ENCODE measurements at places on chromosomes 11 and 22.

DNA sequence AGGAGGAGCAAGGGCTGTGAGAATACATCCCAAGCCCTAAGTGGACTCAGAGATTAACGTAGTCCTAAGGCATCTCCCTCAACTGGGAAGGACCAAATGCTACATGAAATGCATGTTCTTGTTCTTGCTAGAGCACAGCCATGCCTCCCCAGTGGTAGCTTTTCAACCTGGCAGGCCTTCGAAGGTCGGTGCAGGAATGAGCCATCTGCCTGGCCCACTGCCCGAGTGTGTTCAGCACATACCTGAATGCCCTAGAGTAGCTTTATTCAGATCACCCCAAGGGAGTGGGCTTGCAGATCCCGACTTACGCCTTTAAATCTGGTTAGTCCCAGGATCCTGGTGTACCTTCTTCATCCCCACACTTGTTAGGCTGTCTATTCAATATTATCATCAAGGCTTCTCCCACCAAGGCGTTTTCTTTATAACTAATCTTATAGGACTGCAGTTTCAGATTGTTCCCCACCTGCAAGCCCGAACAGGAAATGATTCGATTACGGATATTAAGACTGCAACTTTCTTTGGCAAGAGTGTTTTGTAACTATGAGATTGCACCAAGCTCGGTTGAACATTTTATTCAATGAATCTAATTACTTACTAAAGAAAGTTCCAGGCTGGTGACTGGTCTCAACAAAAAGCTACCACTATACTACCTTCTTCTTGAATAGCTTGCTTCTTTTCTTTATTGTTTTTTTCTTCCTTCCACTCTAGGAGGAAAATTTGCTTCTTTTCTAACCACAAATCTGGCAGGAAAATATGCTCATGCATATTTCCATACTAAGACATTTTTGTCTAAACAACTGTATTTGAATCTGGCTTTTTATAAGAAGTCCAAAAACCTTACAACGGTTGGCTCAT lies 115.6 kb downstream of the SGSM3 start:
- DNase-seq = no peak

DNA sequence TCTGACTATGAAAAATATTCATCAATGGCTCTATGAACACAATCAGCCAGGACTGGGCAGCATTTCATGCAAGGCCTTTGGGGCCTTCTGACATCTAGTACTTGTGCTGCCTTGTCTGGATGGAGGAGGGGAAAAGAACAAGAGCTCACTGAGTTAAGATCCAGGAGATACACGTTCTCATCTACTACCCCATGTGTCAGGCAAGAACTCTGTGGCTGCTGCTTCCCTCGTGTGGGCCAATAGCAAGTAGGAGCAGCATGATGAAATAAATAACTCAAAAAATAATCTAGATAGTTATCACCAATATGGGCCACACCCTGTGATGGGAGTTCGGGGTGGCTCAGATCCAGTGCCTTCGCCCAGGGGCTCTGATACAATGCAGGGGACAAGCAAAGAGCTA lies 7.3 kb downstream of the KCNE3 start:
- DNase-seq = no peak

DNA sequence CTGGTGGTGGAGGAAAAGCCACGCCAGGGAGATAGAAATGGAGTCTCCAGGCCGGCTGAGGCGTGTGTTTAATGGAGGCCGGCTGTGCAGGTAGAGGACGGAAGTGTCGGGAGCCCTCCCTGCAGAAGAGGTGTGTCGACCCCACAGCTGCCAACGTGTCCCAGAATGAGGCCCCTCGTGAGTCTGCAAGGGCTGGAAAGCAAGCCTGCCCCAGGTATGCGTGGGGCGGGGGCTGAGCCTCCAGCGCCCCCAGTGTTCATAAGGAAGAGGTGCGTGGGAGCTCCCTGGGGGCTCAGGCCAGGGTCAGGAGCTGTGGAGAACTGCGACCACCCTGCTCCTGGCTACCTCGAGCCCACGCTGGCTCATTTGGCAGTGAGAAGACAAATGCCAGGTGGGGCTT lies 38.0 kb upstream of the JAM3 start:
- DNase-seq = no peak

DNA sequence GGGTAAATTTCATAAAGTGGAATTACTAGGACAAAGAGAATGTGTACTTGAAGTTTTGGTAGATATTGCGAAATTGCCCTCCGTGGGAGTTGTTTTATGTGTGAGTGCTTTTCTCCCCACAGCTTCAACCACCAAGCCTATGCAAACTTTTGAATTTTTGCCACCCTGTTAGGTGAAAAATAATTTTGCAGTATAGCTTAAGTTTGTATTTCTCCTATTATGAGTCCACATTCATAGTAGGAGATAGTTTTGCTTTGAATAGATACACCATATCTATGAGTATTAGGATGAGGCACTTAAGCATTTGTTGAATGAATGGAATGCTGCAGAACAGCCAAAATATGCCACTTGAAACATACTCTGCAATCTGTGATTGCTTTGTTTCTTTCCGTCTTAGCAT lies 43.6 kb downstream of the UVRAG start:
- no peak for DNase-seq

- no peak for DNase-seq
These were observed 12.3 kb downstream of the ATM start for GRCh38 chr11:108235192-108235591.

GRCh38 chr22:17797721-17798559 lies 23.7 kb upstream of the BID start:
- DNase-seq = no peak

GRCh38 chr11:125359130-125359529 lies 136.9 kb downstream of the FEZ1 start:
- DNase-seq = no peak

GRCh38 chr11:111676878-111677585 lies 74.8 kb downstream of the SIK2 start:
- no peak for DNase-seq

DNA sequence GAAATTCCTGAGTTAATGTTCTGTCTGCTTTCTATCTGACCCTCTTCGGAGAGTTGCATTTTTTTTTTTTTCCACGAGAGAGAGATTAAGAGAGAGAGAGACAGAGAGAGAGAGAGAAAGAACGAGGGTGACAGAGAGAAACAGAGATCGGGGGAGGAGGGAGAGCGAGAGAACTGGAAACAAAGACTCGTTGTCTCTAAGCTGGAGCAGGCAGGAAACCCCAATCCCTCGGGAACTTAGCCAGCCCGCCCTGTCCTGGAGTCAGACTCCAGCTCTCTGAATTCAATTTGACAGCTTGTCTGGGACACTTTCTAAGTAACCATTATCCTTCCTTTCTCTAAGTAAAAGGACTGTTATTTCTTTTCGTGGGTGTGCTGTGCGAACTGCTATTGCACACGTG lies 76.9 kb downstream of the KCNJ1 start:
- no peak for DNase-seq

- no peak for DNase-seq
These were observed 133.4 kb downstream of the CCDC34 start for GRCh38 chr11:27229511-27230191.

DNA sequence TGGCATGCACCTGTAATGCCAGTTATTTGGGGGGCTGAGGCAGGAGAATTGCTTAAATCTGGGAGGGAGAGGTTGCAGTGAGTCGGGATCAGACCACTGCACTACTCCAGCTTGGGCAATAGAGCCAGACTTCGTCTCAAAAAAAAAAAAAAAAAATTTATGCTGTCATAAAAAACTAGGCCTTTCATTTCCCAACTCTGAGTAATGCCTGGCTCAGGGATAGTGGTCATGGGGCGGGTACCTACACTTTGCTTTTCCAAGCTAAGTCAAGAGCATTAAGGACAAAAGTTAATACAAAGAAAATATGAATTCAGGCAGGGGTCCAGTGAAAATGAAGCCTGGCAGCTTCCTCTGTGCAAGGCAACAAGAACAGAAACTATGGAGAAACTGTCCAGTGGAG lies 16.3 kb downstream of the CPSF7 start:
- DNase-seq = no peak

- DNase-seq = no peak
These were observed 20.0 kb upstream of the ZBTB16 start for GRCh38 chr11:114039551-114039950.

- no peak for DNase-seq
These were observed 822 bp downstream of the MARK2 start for GRCh38 chr11:63839508-63840355.

DNA sequence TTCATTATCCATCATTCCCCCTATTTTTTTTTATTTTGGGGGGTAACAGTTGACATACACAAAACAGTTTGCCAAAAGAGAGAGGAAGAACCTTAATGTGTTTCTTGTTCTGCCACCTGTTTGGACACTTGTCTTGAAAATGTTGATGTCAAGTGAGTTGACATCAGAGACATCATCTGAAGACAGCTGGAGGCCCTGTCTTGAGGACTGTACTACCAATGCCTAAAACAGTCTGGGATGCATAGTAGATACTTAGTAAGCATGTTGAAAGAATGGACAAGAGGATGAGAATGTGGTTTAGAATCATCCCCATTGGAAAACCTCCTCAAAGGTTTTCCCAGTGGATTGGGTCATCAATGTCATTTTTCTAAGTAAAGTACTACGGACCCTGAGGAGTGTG lies 2.4 kb upstream of the ARHGEF12 start:
- no peak for DNase-seq

GRCh38 chr22:22425783-22426624 lies 82.5 kb downstream of the ZNF280B start:
- no peak for DNase-seq

GRCh38 chr22:20663137-20663828 lies 110.6 kb upstream of the SERPIND1 start:
- no peak for DNase-seq

GRCh38 chr11:57773026-57773598 lies 11.5 kb downstream of the CTNND1 start:
- no peak for DNase-seq

- DNase-seq = no peak
These were observed 9.1 kb downstream of the POLD4 start for GRCh38 chr11:67344264-67344663.

- DNase-seq = no peak
These were observed 57.3 kb downstream of the TP53I11 start for GRCh38 chr11:44893308-44893822.

- no peak for DNase-seq
These were observed at the start of gene RAB3IL1 for GRCh38 chr11:61917334-61918109. RAB3IL1 (minus strand) TSS chr11:61917566; CDS start chr11:61917367, 199 bp downstream.

DNA sequence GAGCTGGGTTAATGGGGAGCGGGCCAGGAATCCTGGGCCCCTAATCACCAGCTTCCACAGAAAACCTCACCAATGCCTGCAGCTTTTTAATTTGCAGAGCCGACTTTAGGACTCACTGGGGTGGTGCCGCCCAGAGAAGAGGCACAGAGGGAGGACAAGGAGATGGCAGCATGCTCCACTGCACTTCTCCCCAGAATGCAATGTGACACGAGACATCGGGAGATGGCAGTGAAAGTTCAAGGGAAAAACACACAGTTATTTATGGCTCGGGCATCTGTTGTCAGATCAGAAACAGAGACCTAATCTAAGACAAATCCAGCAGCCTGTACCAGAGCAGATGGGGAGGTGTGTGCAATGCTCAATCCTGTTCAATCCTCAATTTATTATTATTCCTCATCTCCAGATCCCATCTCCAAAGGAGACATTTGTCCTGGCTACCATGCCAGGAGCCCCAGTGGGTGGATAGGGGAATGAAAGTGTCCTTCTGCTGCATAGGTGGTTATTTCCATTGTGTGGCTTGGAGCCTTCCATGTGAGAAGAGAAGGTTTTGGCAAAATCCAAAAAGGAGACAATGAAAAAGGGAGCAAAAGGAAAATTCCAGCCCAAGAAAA lies 250.0 kb downstream of the NXPE2 start:
- no peak for DNase-seq

DNA sequence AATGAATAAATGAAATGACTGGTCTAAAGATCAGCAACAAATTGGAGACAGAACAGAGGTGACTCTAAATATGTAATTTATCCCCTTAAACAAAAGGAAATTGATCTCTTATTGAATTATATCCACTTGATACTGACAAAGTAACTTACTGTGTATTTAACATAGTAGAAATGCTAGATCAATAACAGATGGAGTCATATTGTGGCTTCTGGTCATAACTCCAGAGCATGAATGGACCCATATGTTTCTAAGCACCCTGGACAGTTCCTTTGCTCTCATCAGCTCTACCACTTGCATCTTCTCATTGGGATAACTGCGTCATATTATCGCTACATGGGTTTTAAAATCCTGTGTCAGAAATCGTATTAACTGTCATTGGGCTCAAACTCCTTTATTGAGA lies 222.3 kb downstream of the ETS1 start:
- DNase-seq = no peak

- no peak for DNase-seq
These were observed 55.8 kb downstream of the NECTIN1 start for GRCh38 chr11:119673052-119673758.

DNA sequence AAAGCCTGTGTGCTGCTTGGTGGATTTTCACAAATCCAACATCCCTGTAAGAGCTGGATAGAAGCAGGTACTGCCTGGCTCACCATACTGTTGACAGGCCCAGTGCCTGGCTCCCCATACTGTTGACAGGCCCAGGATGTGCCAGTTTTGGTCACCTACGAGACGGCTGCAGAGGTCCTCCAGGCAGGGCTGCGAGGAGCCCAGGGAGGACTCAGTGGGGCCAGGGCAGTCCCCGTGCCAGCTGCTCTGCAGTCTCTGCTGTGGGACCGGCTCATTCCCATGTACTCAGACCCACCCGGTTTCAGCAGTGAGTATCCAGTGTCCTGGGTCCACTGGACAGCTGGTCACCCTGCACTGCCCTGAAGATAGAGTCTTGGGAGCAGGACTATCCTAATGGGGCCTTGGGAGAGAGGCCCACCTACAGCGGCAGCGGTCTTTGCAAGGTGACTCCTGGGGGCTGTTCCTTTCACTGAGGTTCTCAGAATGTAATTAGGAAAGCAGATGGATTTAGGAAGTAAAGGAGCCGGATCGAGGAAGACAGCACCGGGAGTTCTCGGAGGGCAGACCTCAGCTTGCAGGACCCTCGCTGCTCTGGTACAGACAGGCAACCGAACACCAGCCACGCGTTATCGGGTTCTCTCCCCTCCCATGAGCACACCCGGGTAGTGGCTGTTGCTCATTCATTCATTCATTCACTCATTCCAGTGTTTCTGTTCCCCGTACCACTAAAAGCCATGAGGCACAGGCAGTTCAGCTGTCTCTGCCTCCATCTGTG lies 106.1 kb downstream of the CTTN start:
- no peak for DNase-seq

GRCh38 chr11:121767433-121767832 lies 314.7 kb upstream of the SORL1-AS1 start:
- DNase-seq = no peak

DNA sequence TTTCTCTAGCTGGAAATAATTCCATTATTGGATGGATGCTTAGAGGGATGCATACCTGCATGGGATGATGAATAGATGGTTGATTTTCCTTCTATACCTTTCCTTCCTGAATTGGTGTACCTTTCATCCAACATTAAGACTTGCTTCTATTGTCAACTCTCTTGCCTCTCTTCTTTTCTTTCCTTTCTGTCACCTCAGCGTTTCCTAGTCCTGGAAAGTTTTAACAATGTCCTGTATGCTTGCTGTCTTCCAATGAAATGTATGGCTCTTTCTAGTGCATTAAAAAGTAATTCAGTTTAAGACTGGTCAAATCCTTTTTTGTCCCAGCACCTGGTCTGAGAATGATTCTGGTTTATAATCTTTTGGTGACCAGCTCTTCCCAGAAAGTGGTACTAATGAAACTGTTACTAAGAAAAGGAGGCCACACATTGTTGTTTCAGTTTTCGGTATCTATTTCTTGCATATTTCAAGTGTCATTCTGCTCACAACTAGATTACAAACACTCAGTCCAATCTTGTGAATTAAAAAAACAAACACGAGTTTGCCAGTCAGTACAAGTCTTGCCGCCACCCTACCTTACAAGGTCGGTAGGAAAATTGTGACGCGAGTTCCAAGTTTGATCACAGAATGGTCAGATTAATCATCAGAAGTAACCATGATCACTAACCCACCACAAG lies 8.0 kb downstream of the POU2AF1 start:
- no peak for DNase-seq

GRCh38 chr11:90242894-90243416 lies 20.1 kb upstream of the CHORDC1 start:
- DNase-seq = no peak

All from stimulated activated CD8-positive, alpha-beta memory T cell treated with anti-CD3 and anti-CD28 coated beads, Interleukin-7, amount 100 ng/mL, for 24 hours (primary cell).